Right lobe of liver (tissue), 6 donors: ENCODE measurements at places on chromosomes 5 and 9. TPM values are rescaled to one million over a fixed set of nuclear protein-coding genes. Genes with fewer than 3 reads are reported as not detected.

DNA sequence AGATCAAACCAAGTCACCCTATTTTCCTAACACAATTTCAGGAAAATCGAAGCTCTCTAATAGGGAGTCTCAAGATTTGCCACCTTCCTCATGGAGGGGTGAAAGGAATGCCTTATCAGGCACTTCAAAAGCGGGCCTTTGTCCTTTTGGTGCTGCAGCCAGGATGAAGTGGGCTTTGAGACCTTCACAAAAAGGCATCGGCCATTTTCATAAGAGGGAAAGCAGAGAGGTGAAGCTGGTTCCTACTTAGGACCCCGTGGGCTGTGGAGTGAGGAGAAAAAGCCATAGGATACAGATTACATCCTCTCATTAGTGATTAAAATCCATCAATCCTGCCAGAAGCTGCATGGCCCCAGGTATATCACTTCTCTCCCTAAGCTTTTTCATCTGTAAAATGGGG lies 859 bp downstream of the CDKN2AIPNL start:
- no peak for DNase-seq

DNA sequence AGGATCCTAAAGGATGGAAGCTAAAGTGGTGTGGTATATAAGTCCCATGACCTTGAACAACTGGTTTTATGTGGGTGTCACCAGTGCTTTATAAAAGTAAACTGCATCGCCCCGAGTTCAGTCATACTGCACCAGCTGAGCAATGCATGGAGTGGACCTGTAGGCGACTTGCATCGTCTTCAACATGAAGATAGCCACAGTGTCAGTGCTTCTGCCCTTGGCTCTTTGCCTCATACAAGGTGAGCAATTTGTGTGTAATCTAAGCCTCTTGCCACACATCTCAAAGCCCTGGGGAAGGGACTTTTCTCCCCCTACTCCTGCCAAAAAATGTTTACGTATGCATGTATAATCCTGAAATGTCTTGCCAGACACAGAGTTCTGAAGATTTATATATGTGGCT lies at the start of gene SPINK5:
Gene SPINK5 (plus strand): TSS at position 120 of the 400 bp plus-strand sequence. CDS start 65 bp downstream, at position 185.
- no peak for DNase-seq

DNA sequence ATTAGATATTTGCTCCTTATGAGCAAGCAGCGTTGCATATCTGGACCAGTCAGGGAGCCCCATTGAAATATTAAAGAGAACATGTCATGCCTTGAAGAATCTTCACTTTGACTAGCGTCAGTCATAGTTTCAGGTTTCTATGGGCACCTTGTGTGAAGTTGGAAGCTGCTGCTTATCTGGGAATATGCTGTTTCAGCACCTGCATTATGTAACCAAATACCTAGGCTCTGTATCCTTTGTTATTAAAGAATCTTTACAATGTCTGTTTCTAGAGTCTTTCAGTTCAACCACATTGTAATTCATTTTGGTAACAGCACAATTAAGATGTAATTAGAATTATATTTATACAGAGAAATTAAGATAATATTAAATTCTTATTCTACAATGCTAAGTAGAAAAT lies 818.8 kb upstream of the TYRP1 start:
- DNase-seq = no peak

- DNase-seq = no peak
Measured at GRCh38 chr9:136613824-136614371, 48.8 kb upstream of the EGFL7 start.

The CDKN2B-AS1 gene
- not detected for total RNA-seq

- DNase-seq = no peak
Measured at GRCh38 chr5:59034498-59035186, 451.8 kb downstream of the RAB3C start.

- no peak for DNase-seq
Measured at GRCh38 chr5:1166370-1166769, 35.0 kb upstream of the SLC6A19 start.

GRCh38 chr9:104842698-104843097 lies 78.8 kb downstream of the NIPSNAP3B start:
- DNase-seq = no peak

DNA sequence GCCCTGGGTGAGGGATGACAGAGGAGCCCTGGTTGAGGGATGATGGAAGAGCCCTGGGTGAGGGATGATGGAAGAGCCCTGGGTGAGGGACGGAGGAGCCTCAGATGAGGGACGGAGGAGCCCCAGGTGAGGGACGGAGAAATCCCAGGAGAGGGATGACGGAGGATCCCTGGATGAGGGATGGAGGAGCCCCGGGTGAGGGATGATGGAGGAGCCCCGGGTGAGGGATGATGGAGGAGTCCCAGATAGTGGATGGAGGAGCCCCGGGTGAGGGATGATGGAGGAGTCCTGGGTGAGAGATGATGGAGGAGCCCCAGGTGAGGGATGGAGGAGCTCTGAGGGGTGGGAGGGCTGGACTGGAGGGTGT lies 10.9 kb downstream of the PHF2 start:
- DNase-seq = no peak

The CCDC171 gene
- total RNA-seq = 0.42 TPM

The MAMDC4 gene
- 9.4 TPM for total RNA-seq

DNA sequence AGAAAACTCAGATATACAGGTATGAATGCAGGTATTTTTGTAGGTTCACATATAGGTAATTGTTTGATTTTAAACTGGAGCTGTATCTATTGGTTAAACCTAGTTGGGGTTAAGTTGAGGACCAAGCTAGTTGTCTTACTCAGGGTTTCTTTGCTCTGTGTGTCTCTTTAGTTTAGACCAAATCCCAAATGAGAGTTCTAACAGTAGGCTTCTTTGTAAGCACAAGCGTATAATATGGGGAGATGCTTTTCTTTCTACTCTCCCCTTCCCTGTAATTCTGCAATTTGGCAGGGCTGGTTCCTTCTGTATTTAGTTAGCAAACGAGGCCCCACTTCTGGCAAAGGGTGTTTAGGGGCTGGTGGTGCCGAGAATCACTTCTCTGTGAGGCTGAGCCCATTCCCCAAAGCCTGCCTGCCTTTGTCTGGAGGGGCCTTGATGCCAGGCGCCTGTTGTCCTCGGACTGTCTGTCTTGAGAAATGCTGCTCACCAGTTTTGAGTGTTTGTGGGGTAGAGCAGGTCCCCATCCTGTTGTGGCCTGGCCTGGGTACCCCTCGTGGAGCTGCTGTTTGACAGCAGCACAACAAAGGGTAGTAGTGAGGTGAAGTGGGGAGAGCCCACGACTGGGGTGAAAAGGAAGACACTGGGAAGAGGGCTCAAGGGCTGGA lies 259.3 kb downstream of the FANCC start:
- no peak for DNase-seq

The LEAP2 gene
- total RNA-seq = 439 TPM

- DNase-seq = no peak
Measured at GRCh38 chr9:112288029-112288428, 45.4 kb downstream of the PTBP3 start.
